D721Med (cell line): ENCODE measurements at places on chromosomes 11 and 22.

- DNase-seq, result no peak
These were observed 796 bp downstream of the MYOD1 start for GRCh38 chr11:17719938-17720795.

DNA sequence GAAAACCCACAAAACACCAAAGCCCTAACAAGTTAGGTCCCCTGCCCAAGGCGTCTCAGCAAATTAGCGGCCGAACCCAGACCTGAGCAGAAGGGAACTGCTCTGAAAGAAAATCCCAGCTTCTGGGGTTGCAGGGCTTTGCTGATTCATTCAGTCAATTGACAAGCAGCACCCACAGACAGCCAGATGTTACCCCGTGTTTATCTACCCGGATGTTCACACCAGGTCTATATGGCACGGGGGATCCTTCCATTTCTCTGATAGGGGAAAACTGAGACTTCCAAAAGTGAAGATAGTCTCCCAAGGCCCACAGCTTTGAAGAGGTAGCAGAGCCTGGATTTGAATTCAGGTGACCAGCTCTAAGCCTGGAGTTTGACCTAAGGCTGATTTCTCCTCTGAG lies 14.0 kb upstream of the OAF start:
- DNase-seq, result no peak

GRCh38 chr22:17945888-17946648 lies 78.3 kb downstream of the MICAL3 start:
- DNase-seq, result no peak

- DNase-seq, result no peak
These were observed 5.5 kb downstream of the OSM start for GRCh38 chr22:30261134-30261533.

GRCh38 chr22:50695421-50696250 lies 23.0 kb downstream of the SHANK3 start:
- no peak for DNase-seq

DNA sequence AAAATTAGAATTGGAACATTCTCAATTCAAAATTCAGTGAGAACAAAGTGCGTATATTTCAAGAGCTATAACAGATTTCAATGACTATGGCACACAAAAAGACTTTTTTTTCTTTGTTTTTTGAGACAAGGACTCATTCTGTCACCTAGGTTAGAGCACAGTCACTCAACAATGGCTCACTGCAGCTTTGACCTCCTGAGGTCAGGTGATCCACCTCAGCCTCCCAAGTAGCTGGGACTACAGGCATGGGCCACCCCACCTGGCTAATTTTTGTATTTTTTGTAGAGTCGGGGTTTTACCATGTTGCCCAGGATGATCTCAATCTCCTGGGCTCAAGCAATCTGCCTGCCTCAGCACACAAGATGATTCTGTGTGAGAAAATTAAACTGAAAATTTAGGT lies 51.5 kb downstream of the PIK3C2A start:
- no peak for DNase-seq

DNA sequence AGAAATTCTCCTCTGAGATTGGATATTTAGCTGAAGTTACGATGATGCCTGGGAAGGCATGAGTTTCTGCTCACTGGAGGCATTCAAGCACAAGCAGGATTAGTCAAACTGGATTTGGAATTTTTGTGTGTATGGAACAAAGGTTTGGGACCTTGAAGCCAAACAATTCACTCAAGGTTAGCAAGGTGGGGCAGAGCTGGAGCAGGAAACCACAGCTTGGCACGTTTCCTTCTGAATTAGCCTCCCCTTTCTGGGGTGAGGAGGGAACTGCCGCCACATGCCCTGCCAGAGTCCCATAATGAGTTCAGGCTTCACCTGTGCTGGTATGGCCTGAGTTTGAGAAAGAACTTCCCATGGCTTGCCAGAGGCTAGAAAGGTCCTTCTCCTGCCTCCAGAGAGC lies 50.9 kb upstream of the RRAS2 start:
- DNase-seq, result no peak

DNA sequence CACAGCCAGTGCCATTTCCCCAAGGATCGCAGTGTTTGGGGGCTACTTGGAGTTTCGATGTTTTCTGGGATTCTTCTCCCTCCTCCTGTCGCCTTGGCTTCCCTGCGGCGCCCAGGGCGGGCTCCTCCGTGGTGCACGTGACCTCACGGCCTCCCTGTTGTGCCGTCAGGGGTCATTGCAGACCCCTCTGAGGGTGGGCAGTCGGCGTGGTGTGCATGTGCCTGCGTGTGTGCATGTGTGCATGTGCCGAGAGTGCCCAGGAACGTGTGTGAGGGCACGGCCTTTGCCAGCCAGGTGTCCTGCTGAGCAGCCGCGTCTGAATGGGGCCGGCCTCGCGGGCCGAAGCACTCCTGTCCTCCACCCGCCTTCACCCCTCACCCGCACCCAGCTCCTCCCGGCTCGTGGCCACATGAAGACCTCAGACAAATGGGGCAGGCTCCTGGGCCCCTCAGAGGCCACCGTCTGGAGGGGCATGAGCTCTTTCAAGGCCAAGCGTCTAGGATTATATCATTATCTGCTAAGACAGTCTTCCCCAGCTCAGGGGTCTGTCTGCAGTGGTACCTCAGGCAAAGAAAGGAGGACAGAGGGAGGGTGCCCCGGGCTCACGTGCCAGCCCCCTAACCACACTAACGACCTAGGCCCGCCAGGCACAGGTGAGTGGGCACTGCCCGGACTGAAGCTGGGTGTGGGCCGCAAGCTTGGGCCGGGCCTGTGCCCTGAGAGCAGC lies 9.4 kb upstream of the MRPL23 start:
- DNase-seq, result no peak

- no peak for DNase-seq
These were observed 17.4 kb downstream of the CTSC start for GRCh38 chr11:88320149-88320559.

DNA sequence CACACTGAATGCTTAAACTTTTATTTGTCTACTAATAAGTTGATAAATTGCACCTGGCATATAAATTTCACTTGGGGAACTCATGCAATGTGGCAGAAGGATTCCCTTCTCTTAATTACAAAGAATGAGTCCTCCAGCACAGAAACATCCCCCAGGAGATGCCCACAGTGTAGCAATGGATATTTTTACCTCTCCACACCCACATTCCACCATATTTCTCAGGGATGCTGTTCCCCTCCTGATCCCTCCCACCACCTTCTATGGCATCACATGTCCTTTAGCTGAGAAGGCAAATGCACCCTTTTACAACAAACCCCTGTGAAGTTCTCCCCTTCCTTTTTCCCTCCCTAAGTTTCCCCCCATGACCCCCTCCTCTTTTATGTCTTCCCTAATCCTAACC lies 56.1 kb upstream of the UBASH3B start:
- no peak for DNase-seq

GRCh38 chr11:66548041-66548440 lies 1.3 kb downstream of the ACTN3 start:
- no peak for DNase-seq

DNA sequence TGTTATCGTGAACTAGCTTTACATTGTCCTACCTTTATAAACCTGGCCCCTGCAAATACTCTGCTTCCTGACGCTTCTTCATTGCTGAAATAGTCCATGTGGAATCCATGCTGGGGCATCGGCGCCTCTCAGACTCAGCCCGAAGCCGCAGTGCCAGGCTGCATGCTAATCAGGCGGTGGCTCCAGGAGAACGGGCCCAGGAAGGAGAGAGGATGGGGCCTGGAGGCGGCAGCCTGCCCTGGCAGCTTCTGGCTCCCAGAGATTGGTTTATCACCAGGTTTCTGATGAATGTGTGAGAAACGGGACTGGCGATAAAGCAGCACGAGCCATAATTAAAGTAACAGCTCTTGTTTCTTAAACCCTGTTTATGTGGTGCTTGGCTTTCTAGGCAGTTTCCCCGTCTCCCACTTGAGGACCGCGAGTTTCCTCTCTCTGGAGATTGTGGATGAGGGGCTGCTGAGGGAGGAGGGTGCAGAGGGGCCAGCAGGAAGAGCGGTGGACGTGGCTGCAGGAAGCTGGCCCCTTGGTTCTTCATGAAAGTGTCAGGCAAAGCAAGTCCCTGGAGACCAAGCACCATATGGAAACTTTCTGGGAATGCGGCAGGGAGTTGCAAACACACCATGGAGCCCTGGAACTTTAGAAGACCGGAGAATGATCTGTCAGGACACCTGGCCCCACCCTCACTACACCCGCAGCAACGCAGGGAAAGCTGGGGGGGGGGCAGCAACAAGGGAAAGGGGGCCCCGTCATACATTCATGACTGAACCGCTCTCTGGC lies 93.4 kb downstream of the NTM start:
- DNase-seq, result no peak

DNA sequence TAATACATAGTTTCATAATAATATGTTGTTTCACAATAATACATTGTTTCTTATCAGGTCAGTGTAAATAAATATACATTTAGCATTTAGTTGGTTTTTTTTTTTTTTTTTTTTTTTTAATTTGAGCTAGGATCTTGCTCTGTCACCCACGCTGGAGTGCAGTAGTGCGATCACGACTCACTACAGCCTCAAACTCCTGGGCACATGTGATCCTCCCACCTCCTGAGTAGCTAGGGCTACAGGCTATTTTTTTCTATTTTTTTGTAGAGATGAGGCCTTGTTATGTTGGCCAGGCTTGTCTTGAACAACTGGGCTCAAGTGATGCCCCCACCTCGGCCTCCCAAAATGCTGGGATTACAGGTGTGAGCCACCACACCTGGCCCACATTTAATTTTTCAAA lies 43.5 kb downstream of the MIAT start:
- no peak for DNase-seq

- no peak for DNase-seq
These were observed 113.8 kb downstream of the RBFOX2 start for GRCh38 chr22:35914665-35915476.

- DNase-seq, result no peak
These were observed 26.0 kb upstream of the FLI1 start for GRCh38 chr11:128667873-128668272.

GRCh38 chr11:22454461-22455090 lies 116.4 kb downstream of the SLC17A6 start:
- DNase-seq, result no peak
